ENCODE measurements at places on chromosomes 6 and 20.

- DNase-seq = no peak
Observed at GRCh38 chr6:37798436-37799262, 20.9 kb upstream of the ZFAND3 start.

DNA sequence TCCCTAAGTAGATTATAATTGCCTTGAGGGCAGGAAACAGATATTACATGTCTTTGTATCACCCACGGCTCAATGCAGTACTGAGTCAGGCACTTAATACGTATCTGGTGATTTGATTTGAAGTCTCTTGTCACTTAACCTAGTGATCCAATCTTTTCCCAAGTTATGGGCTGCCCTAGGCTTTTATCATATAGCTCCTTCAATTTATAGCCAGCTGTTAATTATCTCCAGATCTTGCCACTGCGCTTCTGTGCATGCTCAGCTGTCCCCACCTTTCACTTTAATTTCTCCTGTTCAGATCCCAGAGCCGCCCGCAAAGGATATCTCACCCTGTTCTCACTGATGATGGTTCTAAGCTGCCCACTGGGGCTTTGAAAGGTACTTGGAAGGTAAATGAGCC lies 41.9 kb downstream of the SNHG17 start:
- DNase-seq = no peak

GRCh38 chr6:127606131-127606562 lies 29.2 kb downstream of the C6orf58 start:
- DNase-seq = peak; percentile 29

- no peak for DNase-seq
Observed at GRCh38 chr6:77337392-77337791, 125.9 kb downstream of the HTR1B start.

GRCh38 chr6:168496997-168497331 lies 56.0 kb downstream of the SMOC2 start:
- DNase-seq = no peak

DNA sequence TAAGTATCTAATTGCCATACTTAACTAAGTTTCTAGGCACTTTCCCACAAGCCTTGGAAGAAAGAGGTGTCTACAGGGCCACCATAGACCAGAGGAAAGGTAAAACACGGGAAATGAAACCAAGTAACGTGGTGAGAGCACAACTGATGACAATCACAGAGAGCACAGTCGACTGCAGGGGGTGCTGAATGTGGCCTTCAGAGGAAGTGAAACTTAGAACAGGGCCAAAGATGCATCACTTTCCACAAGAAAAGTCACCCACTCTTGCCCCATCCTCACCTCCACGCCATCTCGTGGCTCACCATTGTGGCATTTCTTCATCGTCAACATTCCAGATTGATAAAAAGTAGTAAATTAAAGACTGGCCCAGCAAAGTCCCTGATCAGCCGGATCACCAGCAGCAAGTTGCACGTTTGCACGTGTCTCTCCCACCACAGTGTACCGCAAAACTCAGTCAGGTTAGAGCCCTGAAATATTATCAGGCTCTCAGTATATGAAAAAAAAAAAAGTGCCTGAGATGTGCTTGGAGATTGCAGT lies 31.4 kb downstream of the HIVEP2 start:
- no peak for DNase-seq

DNA sequence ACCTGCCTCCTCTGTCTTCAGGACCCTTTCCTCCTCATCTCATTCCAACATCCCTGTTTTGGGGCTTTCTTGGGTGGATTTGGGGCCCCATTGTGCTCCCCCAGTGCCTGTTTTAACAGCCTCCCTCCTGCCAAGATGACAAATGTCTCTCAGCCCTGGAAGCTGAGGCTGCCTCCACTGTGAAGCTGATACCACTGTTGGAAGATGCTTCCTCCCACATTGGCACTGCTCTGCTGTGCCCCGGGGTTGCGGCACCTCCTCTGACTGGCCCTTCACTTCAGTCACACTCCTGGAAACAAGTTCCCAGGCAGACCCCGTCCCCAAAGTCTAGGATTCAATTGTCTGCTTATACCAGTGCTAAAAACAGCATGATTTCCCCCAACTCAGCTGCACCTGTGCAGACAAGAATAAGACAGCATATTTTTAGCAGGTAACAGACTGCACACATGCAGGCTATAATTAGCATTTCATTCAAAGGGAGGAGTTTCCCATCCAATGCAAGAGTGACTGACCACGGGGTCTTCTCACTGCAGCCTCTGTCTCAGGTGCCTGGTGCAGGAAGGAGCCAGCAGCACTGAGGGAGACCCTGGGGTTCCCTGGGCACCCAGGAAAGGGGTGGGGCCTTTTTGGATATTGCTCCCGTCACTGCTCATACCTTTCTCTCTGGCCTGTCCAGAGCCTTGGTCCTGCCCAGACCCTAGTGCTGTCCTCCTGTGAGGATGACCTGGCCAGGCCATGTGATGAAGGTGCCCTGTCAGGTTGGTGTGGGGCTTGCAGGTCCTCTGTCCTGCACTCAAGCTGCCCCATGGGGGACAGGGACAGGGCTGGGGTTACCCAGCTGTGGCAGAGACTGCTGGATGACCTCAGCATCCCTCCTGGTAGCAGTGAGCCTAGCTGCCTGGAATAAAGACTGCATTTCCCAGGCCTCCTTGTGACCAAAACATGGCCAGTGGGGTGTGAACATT lies 31.5 kb upstream of the SULF2 start:
- DNase-seq = no peak

GRCh38 chr20:11795071-11795615 lies 122.5 kb upstream of the BTBD3 start:
- DNase-seq = no peak

GRCh38 chr20:45114465-45115385 lies at the start of gene WFDC5:
WFDC5 (minus strand) TSS chr20:45115174; CDS start chr20:45115083, 91 bp downstream.
- DNase-seq = no peak

DNA sequence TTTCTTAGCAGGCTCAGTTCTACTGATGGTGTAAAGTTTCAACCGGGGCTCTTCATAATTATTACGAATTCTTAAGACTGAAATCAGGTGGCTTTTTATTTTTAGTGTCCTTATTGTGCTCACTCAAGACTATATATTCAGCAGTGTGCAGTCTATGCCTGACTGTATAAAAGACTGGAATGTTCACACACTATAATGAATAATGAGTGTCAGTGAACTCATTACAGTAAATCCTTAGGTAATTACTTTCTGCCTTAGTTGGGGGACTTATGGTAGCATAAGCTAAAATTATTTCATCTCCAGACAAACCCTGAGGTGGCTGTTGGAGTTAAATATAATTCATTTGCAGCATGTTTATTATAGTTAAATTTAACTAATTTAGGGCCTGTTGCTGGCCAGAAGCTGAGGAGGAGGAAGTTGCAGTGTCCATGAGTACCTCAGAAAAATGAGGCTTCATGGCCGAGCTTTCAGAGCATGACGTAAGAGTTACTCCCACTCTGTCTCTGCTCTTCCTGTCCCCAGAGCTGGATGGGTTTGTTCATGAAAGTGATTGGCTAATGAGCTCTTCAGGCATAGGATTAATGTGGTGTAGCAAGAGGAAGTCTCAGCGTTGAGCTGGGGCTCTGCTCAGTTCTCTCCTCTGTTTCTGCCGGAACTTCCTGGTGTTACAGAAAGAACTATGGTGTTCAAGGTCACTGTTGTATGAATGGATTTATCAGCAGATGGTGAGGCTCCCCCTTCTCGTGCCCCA lies 335.7 kb downstream of the NRN1 start:
- peak; percentile 78 for DNase-seq

DNA sequence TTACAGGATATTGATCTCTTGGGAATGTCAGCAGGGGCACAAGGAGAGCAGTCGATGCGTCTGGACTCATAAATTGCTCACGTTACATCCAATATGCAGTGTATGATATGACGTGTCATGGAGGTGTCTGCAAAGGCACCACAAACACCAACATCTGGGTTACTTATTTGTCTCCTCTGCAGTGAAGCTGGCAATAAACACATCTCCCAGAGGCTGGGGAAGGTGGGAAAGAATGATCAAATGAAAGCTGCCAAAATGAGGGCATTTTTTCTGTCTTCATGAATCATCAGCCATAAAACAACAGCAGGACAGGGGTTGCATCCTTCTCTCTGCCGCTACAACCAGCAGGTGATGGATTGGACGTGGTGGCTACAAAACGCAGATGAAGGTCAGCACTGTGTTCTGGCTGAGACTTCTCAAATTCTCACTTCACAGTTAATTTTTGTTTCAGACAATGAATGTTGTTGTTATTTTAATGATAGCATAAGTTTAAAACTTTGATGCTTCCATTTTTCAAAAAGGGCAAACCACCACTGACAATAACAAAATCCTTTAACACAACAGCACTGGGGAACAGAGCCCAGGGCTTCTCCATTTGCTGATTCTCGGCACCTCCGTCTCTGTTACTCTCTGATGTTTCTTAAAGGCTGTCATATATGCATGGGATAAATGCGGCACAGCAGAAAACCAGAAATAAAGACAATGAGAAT lies 47.5 kb downstream of the ERMARD start:
- no peak for DNase-seq

DNA sequence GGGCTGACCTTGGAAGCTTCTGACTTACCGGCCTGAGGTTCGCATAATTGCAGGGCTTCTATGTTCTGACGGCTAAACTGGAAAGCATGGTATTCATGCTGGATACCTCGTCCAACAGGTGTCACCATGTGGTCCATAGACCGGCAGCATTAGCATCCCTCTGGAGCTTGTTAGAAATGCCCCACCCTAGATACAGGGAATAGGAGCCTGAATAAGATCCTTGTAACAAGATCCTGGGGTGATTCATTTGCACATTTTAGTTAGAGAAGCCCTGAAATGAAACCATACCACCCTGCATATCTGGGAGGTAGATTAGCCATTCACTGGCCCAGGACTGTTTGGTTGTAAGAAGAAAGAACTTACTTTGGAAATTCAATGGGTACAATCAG lies 77.7 kb downstream of the TMEM170B start:
- peak; percentile 72 for DNase-seq

- no peak for DNase-seq
Observed at GRCh38 chr6:41654698-41655151, 16.5 kb downstream of the MDFI start.

DNA sequence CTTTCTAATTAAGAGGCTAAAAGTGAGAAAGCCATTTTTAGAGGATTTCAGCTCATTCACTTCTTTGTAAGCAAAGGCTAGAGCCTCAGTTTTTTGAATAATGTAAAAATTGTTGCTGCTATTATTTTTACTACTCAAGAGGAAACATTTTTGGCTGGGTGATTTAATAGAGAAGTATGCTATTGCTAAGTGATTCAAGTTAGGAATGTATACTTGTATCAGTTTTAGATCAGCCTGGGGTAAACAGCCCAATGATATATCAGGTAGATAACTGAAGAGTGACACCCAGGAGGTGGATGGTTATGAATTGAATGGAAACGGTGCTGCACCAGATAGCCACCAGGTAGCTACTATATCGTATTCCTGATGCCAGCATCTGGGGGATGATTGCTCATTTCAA lies 9.2 kb downstream of the QKI start:
- no peak for DNase-seq

DNA sequence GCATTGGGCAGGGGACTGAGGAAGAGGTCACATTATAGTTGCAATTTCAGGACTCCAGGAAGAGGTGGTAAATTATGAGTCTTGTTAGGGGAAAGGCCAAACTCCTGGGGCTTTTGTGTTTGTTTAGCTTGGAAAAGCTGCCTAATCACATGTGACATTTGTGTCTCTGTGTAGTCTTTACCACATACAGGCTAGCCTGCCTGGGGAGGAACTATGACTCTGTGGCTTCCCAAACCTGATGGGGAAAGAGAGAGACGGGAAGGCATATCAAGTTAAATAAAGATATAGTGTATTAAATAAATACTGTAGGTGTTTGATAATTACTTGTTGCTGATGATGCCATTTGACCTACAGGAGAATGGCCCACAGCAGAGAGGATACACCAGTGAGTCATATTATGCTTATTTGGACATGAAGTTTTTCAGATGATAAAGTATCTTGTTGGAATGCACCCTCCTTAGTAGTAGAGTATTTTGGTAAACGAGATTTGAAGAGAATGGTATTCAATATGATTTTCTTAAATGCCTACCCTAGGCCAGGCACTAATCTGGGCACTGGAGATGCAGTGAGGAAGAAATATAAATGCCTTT lies 4.0 kb downstream of the BLTP3A start:
- no peak for DNase-seq

- DNase-seq = no peak
Observed at GRCh38 chr6:152026291-152026690, 218.8 kb downstream of the ESR1 start.

DNA sequence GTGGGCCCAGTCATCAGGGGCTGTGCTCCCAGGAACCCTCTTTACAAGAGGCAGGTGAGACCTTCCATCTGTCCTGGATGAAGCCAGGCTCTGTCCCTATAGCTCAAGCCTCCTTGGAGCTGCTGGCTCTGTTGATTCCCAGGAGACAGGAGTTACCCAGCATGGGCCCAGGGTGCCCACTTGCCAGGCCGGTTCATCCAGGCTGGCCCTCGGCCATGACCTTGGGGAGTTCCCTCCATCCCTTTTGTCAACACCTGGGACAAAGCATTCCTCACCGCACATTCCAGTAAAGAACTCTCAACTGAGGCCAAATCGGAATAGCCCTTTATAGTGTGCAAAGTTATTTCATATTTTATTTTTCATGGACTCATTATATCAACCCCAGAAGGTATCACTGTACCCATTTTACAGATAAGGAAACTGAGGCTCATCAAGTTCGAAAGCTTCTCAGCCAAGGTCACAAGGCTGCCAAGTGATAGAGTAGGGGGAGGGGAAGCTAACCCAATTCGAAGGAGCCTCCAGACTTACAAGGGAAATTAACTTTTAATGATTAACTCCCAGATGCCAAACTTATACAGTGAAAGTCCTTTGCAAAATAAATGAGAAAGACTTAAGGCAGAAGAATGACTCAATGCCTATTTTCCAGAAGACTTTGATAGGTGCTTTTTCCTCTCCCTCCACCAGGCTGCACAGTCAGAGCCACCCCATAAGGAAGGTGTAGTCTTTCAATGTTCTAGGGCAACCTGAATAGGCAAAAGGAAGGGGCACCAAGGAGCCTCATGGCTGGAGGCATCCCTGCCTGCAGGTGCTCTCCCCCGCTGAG lies 18.5 kb downstream of the SDC4 start:
- DNase-seq = no peak

DNA sequence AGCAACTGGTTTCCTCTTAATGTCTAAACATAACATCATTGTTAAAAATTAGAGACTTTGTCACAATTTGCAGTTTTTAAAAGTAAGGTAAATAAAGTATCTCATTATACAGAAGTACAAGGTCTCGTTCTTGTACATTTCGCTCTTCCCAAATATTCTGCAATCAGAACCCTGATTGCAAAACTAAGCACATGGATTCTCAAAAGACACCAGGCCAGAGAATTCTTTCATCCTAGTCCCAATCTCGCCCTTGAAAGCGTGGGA lies 355 bp upstream of the AKAP7 start:
- DNase-seq = no peak

- no peak for DNase-seq
Observed at GRCh38 chr6:126516411-126516810, 176.5 kb downstream of the CENPW start.

All from fibroblast of skin of right quadriceps (primary cell).